Hematopoietic multipotent progenitor cell (in vitro differentiated cells): ENCODE measurements at places on chromosomes 13 and 19.

DNA sequence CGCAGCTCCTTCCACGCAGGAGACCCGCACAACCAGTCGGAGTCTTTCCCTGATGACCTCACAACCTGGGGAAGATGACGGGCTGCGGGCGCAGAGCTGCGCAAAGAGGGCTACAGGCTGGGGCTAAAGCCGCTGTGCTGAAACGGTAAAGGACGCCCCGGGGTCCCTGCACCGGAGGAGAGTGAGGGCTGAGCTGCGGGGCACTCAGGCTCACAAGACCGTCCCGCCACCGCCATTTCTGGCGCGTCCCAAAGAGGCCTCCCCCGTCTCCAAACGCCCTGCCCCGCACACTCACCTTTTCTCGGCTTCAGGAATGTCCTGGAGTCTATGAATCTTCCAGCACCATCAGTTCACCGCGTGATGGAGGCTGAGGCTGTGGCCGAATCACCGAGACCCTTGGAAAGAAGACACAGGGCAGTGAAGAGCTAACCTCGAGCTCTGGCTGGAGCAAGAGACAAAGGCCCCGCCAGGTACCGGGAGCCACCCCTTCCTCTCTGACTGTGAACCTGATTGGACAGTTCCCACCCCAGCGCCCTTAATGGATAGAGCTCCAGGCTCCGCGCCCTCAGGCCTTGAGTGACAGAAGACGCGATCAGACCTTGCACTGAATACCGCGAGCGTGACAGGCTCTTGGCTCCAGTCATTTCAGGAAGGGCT is 41.8 kb upstream of the ZNF429 start:
- peak; percentile 88 for DNase-seq

GRCh38 chr19:40831502-40832430 is 18.5 kb downstream of the CYP2A6 start:
- DNase-seq: no peak

DNA sequence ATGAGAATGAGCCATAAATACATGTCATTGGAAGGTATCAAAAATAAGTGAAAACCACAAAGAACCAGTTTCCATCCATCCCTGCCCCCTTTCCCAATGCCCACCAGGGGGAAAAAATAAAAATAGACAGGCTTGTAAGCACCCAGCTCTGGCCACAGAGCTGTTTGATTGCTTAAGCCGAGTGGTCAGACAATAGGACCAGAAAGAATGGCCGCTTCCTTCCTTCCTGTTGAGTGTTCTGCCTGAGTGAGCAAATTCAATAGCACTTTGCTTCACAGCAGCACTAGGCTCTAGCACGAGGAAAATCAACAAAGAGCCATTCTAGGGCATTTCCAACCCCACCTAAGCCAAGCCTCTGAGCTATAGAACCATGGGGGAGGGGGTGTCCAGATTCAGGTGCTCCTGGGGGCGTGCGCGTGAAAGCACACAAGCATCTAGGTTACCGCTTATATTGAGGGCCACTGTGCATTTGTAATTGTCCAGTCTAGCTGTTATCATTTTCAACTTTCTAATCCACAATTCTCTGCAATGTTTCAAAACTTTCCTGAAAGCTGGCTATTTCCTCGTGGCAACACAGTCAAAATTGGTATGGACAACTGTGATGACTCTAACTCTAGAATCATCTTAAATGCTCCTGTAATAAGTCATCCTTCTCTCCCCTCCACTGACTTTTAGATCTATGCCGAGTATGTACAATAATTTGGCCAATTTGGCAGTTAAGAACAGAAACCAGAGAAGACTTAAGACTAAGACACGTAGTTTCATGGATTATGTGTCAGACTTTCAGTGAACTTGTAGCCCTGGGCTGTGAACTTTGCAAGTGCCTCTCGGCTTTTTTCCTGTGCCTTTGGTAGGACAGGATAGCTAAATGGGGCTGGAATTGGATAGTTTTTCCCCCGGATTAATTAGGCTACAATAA is 64.3 kb downstream of the SPRY2 start:
- no peak for DNase-seq

GRCh38 chr13:95723438-95723837 is 46.5 kb downstream of the DNAJC3 start:
- DNase-seq: no peak

DNA sequence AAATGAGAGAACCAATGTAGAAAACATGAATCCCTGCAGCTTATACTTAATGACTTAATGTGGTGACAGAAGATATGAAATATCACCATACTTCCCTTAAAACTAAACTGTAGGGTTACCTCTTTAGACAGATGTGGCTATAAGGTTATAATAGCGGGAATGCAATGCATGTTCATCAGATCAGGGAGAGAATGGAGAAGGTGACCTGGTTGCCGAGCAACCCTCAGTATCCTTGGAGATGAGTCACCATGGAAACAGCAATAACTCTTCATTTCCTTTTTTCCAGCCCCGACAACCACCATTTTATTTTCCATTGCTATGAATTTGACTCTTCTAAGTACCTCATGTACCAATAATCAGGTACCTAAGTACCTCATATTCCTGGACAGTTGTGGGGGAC is 28.0 kb upstream of the ZNF835 start:
- DNase-seq: no peak

- DNase-seq: no peak
These were observed 3.5 kb downstream of the FSTL3 start for GRCh38 chr19:679418-680286.

- no peak for DNase-seq
These were observed 96.2 kb downstream of the ZIC5 start for GRCh38 chr13:99875391-99875790.

DNA sequence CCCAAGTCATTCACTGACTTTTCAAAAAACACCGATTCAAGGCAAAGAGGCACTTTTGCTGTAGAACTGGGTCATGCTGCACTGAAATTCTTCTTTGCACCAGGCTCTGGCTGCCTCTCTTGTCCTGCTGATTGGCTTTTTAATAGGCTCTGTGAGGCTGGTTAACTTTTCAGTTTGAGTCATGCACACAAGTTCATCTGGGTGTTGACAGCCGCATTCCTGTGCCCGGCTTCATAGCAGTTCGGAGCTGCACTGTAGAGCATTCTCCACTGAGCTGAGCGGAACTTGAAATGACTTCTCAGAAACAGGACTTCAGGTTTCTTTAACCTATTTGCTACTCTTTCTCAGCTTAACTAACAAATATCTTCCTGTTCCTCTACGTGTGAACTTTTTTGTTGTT is 978.3 kb downstream of the UQCRFS1 start:
- DNase-seq: no peak

GRCh38 chr13:38606699-38607535 is 80.0 kb upstream of the FREM2 start:
- DNase-seq: no peak

- no peak for DNase-seq
These were observed 769.8 kb upstream of the MIR17HG start for GRCh38 chr13:90577726-90578125.

DNA sequence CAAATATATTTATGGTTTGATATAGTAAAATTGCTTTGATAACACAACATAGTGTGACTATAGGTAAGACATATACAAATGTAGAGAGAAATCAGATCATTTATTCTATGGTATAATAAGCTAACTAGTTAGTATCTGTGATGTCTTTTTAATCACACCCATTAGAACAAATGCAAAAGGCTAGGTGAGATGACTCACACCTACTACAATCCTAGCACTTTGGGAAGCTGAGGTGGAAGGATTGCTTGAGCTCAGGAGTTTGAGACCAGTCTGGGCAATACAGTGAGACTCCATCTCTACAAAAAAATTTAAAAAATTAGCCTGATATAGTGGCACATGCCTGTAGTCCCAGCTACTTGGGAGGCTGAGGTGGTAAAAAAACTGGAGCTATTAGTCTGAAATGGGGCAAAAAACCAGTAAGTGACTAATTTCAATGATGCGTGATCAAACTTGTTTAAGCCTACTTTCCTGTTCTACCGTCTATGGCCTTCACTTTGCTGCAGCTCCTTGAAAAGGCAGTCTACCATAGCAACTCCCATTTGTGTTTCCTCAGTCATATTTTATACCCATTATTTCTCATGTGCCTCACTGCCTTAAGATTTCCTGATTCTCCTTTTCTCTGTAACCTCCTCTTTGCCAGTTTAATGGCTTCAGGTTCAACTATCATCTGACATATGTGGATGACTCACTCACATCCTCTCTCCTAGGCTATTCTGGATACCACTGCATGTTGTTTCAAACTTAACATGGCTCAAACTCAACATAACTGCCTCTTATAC is 12.5 kb downstream of the ALG5 start:
- no peak for DNase-seq

DNA sequence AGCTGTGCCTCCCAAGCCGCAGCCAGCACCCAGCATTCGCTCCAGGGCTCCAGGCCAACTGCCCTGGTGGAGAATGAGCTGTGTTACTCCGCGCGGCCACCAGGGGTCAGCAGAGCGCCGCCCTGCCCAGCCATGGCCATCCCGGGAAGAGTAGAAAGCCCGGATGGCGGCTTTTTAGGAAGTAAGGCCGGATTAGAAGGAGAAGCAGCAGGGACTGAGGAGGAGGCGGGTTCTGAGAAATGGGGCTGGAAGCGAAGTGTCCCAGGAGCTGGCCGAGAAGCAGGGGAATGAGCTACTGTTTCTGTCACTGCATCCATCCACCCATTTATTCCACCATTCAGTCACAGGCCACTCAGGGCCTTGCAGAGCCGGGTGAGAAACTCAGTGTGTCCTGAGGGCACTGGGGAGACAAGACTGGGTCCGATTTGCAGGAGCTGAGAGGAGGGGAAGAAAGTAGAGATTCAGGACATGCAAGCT is 6.6 kb upstream of the NPAS1 start:
- no peak for DNase-seq

- no peak for DNase-seq
These were observed 2.7 kb upstream of the MAP2K7 start for GRCh38 chr19:7900931-7901330.

GRCh38 chr13:40993987-40994386 is 25.1 kb downstream of the ELF1 start:
- no peak for DNase-seq

DNA sequence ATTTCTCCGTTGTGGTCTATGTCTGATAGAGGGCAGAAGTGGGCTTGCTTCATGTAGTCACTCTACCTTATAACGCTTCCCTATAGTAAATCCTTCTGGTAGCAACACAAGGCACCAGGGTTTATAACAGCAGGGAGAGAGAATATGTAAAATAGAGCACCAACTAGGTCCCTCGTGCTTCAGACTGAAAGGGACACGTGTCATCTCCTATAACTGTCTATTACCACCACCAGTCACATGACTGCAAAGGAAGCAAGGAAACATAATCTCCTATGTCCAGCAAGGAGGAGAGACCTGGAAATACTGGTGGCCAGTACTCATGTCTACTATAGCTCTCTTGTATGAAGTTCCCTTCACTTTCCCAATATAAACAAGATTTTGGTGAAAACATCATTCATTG is 79.2 kb downstream of the SLAIN1 start:
- no peak for DNase-seq

GRCh38 chr13:33560726-33561125 is 257.2 kb upstream of the RFC3 start:
- DNase-seq: no peak

GRCh38 chr19:42323473-42323851 is 2.0 kb upstream of the MEGF8 start:
- DNase-seq: no peak

DNA sequence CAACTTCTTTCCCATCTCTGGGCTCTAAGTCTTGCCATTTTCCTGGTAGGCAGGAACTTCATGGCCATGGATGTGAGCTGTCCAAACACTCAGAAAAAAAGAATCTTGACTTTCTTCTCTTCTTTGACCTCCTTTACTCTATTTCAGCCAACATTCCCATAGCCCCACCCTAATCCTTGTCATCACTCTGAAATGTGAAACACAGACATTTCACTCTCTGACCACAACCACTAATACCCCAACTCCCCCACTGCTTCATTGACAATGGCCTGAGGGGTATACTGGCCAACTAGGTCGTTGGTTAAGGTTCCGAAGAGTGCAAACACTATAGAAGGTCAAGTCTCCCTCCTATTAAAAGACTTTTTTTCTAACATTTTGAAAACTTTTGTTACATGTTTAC is 4.7 kb upstream of the CYP2A13 start:
- DNase-seq: no peak

DNA sequence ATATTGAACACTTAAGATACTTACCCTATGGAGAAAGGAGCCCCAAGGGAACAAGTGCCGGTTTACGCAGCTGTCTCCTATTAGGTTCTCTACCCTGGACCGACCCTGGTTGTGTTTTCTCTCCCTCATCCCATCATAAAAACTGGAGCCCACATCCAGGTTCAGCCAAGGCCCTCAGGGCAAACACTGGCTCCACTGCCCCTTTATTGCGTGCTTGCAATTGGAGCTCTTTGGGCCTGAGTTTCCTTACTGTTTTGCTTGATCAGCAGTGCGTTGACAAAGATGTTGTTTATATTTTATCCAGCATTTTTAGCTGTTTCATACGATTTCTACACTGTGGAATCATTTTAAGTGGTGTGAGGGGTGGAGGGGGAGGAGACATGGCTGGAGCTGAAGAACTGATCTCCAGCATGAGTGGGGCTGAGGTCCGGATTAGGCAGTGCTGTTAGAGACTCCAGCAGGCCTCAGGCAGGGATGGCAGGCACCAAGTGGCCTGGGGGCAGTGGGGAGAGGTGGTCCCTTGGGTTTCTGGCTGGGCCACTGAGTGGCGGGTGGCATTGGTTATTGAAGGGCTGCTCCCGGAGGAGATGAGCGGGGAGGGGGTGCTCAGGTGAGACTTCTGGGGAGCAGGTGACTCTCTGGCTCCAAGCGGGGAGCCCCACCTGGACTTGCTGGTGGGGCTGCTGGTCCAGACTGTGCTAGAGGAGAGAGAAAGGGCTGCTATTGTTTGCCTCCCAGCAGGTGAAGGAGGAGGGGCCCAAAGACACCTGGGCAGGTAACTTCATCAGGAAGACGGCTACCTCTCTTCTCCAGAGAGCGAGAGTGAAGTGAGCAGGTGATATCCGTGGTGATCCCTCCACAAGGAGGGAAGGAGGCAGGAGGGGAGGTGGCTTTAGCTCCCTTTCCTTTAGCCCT is 62.4 kb upstream of the RNF113B start:
- DNase-seq: no peak

DNA sequence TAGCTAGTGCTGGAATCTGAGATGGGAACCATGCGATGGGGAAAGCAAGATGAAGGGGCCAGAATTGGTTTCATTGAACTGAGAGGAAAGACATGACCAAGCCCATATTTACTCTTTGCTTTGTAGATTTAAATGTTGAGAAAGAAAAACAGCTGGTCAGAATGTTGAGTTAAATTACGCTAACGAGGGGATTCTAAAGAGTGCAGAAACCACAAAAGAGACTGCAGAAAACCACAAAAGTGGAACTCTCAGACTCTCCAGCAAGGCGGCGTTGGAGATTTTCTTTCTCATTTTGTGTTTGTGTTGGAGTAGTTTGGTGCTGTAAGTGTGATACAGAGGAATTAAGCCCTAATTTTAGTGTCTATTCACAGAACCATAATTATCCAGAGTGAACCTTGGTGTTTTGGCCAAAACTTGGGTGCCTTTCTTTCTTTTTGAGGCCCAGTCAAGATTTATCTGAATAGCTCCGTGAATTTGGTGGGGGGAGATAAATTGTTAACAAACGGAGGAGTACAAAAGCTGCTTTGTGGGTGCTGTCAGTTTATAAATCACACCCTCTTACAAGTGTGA is 26.3 kb downstream of the SAE1 start:
- DNase-seq: no peak
